ENCODE measurements at places on chromosomes 6 and 20.

GRCh38 chr6:87738000-87738399 lies 36.0 kb upstream of the AKIRIN2 start:
- DNase-seq, result no peak

GRCh38 chr6:118186672-118187567 lies 279.9 kb downstream of the SLC35F1 start:
- DNase-seq, result no peak

GRCh38 chr6:148657048-148657447 lies 89.8 kb upstream of the UST start:
- no peak for DNase-seq

GRCh38 chr6:129691709-129692108 lies 18.3 kb downstream of the ARHGAP18 start:
- DNase-seq, result no peak

DNA sequence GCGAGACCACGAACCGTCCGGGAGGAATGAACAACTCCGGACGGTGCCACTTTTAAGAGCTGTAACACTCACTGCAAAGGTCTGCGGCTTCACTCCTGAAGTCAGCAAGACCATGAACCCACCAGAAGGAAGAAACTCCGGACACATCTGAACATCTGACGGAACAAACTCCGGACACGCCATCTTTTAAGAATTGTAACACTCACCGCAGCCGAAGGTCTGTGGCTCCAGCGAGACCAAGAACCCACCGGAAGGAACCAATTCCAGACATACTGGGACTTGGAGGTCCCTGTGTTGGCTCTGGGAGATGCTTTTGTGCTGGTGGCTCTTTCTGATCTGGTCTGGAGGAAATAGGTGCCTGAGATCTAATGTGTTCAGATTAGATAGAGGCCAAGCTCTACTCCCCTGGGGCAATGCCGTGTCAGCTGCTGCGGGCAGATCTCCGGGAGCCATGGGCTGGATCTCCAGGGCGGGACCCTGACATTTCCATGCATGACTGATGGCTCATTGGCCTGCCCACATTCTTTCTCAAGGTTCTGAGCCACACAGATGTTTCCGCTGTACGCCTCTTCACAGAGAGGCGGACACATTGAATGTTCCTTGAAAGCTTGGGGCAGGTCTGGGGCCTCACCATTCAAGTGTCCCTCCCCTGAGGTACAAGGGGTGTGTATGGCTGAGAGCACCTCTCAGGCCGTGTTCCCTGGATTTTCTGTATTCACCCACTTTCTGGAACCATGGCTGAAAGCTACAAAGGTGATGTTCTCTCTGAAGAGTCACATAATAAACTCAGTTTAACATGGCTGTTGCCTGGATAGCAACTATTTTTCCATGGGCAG lies 29.3 kb downstream of the GMPR start:
- DNase-seq, result no peak

DNA sequence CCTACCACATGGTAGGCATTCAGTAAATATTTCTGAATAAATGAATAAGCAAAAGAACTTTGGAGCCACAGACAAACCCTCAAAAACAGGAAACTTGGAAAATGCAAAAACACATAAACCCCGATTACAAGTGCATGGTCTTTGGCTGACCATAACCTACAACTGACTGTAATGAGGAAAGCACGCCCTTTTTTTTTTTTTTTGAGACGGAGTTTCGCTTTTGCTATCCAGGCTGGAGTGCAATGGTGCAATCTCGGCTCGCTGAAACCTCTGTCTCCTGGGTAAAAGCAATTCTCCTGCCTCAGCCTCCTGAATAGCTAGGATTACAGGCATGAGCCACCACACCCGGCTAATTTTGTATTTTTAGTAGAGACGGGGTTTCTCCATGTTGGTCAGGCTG lies 11.9 kb upstream of the LATS1 start:
- DNase-seq, result no peak

DNA sequence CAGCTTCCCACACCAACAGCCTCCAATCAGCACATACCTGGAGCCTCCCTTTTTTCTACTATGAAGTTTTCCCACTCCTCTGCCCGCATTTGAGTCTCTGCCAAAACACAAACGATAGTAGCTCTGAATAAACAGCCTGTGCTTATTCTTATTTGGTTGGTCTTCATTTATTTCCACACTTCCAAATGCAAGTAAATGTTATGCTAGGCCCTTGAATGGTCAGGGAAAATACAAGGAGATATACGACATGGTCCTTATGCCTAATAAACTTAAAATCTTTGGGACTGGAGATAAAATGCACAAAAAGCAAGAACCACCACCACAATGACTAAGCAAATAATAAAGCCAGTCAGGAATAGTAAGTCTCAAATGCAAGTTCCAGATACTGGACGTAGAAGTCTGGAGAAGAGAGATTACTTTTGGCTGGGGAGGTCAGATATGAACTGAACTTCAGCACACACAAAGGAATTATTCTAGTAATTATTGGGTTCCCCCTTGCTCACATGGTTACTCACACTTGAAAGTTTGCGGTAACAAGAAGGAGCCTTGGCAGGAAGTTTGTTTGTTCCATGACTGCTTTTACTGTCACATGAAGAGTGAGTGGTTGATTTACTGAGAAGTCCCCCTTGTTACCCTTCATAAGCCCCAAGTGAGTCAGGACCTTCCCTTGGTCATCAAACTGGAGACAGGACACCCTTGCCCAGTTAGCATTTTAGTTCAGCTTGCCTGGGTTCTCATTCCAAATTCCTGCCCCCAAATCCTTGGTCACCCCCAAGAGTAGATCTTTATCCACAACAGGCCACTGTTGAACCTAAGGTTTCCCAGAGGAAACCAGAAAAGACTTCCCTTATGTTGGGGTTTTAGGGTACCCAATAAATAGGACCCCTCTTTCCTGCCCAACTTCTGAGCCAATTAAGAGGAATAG lies 511.2 kb upstream of the JARID2 start:
- DNase-seq, result no peak

DNA sequence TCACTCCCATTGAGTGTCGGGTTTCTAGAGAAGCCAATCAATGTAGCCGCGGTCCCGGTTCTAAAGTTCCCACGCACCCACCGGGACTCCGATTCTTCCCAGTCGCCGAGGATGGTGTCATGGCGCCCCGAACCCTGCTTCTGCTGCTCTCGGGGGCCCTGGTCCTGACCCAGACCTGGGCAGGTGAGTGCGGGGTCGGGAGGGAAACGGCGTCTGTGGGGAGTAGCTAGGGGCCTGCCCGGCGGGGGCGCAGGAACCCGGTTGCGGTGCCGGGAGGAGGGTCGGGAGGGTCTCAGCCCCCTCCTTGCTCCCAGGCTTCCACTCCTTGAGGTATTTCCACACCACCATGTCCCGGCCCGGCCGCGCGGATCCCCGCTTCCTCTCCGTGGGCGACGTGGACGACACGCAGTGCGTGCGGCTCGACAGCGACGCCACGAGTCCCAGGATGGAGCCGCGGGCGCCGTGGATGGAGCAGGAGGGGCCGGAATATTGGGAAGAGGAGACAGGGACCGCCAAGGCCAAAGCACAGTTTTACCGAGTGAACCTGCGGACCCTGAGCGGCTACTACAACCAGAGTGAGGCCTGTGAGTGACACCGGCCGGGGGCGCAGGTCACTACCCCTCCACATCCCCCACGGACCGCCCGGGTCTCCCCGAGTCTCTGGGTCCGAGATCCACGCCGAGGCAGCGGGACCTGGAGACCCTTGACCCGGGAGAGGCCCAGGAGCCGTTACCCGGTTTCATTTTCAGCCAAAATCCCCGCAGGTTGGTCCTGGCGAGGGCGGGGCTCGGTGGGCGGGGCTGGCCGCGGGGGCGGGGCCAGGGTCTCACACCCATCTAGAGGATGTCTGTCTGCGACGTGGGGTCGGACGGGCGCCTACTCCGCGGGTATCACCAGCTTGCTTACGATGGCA lies 35.2 kb upstream of the HLA-G start:
- DNase-seq, result peak; percentile 42

DNA sequence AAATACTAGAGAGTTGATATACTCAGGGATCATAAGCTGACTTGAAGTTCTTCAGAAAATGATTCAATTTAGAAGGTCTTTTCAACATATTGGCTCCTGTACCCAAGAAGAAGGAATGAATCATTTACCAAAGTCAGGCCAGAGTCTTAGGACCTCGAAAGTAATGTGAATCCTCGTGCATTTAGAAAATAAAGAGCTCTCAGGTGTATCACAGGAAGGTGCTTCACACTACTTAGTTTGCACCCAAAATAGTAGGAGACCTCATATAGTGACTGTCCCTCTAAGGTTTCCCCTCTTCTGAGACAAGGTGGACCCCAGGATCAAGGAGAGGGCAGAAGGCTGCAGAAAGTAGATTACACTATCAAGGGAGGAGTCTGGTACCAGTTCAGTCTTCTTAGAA lies 71.8 kb downstream of the F13A1 start:
- DNase-seq, result no peak

- DNase-seq, result no peak
These were observed 17.1 kb upstream of the SNTA1 start for GRCh38 chr20:33460711-33461110.

- no peak for DNase-seq
These were observed 31.4 kb upstream of the TRIM26 start for GRCh38 chr6:30244560-30244959.

- DNase-seq, result no peak
These were observed 934.4 kb downstream of the HACE1 start for GRCh38 chr6:103925317-103925716.

GRCh38 chr6:134539865-134540323 lies 222.0 kb upstream of the SGK1 start:
- no peak for DNase-seq

DNA sequence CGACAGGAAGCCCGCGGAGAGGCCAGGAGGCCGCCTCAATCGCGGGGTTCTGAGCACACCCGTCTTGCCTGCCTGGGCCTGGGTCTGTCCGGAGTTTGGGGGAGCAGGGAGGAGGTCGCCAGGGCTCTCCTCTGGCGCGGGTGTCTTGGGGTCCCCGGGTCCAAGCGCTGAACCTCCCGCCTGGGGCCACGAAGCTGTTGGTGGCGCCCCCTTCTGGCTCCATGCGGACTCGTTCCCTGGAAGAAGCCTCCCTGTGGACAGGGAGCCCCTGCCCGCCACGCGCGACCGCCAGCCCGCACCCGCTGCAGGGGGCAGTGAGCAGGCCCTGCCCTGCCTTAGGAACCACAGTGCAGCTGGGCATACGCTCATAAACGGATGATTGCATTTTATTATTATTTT lies 44.7 kb downstream of the MCUR1 start:
- no peak for DNase-seq

- DNase-seq, result no peak
These were observed 31.0 kb upstream of the CLIC5 start for GRCh38 chr6:46046558-46047174.

DNA sequence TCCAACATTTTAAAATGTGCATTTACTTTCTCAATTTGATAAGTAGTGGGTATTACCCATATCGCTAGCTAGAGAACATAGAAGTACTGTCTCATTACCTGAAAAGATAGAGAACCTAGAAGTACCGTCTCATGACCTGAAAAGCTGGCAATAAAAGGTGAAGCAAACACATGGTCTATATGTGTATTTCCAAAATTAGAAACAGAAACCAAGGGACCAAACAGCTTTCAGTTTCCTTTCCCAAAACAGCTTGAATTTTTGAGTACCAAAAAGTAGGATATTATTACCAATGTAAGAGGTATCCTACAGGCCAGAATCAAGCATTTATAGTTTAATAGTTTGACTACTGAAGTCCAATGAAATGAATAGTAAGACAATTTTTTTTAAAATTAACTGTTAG lies 77.2 kb downstream of the KIF13A start:
- no peak for DNase-seq

GRCh38 chr6:16684896-16685554 lies 76.2 kb downstream of the ATXN1 start:
- DNase-seq, result peak; percentile 71

- DNase-seq, result no peak
These were observed 196.9 kb downstream of the DST start for GRCh38 chr6:56445818-56446217.

- no peak for DNase-seq
These were observed 1.9 kb upstream of the TPD52L1 start for GRCh38 chr6:125151700-125152099.

DNA sequence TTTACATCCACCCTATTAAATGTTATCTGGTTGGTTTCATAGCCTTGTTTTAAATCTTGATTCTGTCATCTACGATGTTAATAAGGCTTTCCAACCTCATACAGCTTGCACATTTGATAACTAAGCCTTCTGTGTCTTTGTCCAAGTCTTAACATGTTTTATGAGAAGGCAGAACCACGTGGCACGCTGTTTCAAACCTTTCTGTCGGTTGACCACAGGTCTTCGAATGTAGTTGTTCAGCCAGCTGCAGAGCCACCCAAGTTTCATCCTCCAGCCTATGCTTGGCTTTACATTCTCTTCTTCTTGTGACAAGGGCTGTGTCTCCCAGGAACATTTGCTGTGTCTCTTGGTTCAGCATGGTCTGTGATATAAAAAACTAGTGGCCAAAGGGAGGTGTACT lies 15.7 kb upstream of the SGK2 start:
- DNase-seq, result no peak

GRCh38 chr20:24489193-24489592 lies 19.8 kb downstream of the SYNDIG1 start:
- DNase-seq, result no peak

- no peak for DNase-seq
These were observed 1007.9 kb upstream of the CITED2 start for GRCh38 chr6:140382355-140382754.

GRCh38 chr20:14069796-14070195 lies 74.5 kb downstream of the MACROD2 start:
- DNase-seq, result no peak

GRCh38 chr6:21278375-21278745 lies 315.2 kb upstream of the SOX4 start:
- no peak for DNase-seq

GRCh38 chr6:20366082-20366830 lies 35.4 kb upstream of the E2F3 start:
- no peak for DNase-seq

- DNase-seq, result no peak
These were observed at the start of gene CNKSR3 for GRCh38 chr6:154510144-154510905. CNKSR3 (minus strand) TSS chr6:154510685; CDS start chr6:154510114, 571 bp downstream.

- DNase-seq, result no peak
These were observed 13.9 kb upstream of the VAPB start for GRCh38 chr20:58374906-58375758.

DNA sequence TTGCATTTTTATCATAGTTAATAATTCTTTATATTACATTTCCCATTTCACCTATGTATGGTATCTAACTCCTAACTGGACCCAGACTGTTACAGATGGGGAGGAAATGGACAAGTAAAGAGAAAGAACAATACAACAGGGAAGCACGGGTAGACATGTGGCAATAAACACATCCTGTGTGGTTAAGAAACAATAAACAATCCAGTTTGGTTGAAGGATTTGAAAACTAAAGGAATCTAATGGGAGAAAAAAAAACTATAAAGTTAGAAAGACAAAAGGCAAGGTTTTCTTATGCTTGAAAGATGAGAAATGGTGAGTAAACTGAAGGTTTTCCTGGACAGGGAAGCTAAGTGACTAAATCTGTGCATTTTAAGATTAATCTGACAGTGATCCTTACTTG lies 34.9 kb upstream of the ALDH8A1 start:
- DNase-seq, result no peak

- DNase-seq, result no peak
These were observed 38.9 kb downstream of the MGME1 start for GRCh38 chr20:18007534-18008292.

Measured in activated CD4-positive, CD25-positive, alpha-beta regulatory T cell treated with anti-CD3 and anti-CD28 coated beads, Interleukin-2, amount 50 U/mL, for 16 hours (primary cell).